ENCODE measurements at places on chromosomes 1 and 21. TPM values are rescaled to one million over a fixed set of nuclear protein-coding genes. Genes with fewer than 3 reads are reported as not detected.

Gene VSIG8
- 0.07 TPM for total RNA-seq

Gene DMBX1
- total RNA-seq, result 0.71 TPM

Gene BARHL2
- total RNA-seq, result not detected

Gene LCE2C
- total RNA-seq, result not detected

Gene GBP6
- total RNA-seq, result not detected

Gene FAAP20
- 36.9 TPM for total RNA-seq

Gene OR2M2
- not detected for total RNA-seq

All from A549 treated with RU486 at 1 μM for 4 hours (cell line).